ENCODE measurements at places on chromosomes 13 and 19.

DNA sequence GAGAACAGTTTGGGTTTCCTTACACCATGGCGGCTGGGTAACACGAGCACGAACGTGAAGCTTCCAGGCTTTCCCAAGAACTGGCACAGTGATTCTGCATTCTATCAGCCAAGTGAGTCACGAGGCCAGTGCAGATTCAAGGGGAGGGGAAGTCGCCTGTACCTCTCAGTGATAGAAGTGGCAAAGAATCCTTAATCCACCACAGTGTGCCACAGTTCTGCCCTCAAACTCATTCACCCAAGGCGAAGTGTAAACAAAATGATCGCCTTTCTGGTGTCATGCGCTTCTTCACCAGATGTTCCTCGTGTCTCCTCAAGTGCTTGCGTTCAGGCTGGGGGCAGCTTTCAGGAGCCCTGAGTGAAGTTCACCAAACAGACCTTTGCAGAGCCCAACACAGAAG lies 24.9 kb upstream of the AMER2 start:
- no peak for DNase-seq

- DNase-seq, result no peak
Measured at GRCh38 chr13:44300895-44301638, 72.6 kb upstream of the SERP2 start.

GRCh38 chr13:94459116-94459515 lies 20.4 kb downstream of the DCT start:
- DNase-seq, result no peak

DNA sequence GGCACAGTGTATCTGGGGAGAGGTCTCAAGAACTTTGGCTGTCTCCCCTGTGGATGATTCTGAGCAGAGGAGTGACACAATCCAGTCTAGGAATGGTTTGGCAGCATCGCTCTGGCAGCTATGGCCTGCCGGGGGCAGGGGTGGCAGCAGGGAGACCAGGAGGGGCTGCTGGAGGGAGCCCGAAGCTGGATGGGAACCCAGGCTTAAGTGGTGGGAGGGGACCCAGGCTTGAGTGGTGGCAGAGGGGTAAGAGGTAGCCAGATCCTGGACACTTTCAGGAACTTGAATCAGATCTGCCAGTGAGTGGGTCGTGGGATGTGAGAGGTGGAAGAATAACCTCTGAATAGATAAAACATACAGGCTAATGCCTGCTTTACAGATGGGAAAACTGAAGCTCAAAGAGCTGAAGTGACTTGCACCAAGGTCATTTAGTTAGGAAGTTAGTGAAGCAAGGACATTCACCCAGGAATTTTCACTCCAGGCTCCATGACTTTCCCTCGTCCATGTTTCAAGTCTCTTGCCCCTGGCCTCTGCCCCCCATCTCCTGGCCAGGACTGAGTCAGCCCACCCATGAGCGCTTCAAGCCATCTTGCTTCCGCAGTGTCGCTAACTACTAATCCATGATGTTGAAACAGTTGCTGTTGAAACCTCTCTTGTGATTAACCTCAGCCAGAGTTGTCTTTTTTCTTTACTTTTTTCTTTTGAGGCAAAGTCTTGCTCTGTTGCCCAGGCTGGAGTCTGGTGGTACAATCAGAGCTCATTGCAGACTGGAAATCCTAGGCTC lies 29.9 kb upstream of the C1QTNF9 start:
- no peak for DNase-seq

DNA sequence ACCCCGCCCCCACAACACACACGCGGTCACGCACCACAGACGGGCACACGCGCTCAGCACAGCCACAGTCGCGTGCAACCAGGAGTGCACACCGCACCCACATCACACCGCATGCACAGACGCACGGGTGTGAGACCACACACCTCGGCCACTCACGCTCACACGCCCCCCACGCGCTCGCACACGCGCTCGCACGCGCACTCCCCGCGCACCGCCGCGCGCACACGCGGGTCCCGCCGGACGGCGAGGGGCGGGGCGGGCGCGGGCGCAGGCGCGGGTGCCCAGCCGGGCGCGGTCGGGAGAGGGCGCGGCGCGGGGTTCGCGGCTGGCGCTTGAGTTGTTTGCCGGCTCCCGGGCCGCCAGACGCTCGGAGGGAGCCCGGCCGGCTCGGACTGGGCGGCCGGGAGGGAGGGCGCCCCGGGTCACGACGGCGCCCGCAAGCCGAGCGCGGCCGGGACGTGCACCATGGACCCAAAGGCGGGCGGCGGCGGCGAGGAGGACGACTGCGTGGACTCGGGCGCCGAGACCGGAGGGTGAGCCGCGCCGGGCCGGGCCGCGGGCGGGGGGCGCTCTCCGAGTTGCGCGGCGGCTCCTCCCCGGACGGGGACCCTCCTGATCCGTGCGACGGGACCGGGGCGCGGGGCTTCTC lies at the start of gene FAM124A:
TSS of gene FAM124A (plus strand) at position 362 of the 649 bp plus-strand sequence. CDS start at position 466, 104 bp downstream.
- peak; percentile 21 for DNase-seq

- no peak for DNase-seq
Measured at GRCh38 chr13:23430664-23431063, 2.8 kb downstream of the SACS start.

DNA sequence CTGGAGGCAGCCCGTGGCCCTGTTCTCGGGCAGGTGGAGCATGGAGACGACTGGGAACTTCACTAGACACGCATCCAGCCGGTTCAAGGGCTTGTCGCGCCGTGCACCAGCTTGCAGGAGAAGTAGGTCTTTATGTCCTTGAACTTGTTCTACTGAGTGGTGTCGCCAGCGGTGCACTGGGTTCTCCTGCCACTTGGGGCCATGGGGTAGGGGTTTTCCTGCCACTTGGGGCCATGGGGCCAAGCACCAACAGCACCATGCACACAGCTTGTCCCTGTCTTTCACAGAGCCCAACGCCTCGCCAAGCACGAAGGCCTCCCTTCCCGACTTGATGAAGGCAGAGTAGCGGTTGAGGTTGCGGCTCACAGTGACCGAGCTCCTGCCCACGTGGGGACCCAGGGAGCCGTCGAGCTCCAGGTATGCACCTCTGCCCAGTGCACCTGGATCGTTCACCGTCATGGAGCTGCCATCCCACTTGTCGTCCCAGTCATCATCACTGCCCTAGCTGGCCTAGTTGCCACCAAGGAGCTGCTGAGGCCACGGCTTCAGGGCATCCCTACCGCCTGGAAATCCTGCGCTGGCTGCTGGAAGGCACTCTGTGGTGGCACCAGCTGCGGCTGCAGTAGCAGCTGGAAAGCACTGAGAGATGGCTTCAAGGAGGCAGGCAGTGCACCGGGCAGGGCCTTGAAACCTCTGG lies 40.5 kb upstream of the TPM4 start:
- no peak for DNase-seq

DNA sequence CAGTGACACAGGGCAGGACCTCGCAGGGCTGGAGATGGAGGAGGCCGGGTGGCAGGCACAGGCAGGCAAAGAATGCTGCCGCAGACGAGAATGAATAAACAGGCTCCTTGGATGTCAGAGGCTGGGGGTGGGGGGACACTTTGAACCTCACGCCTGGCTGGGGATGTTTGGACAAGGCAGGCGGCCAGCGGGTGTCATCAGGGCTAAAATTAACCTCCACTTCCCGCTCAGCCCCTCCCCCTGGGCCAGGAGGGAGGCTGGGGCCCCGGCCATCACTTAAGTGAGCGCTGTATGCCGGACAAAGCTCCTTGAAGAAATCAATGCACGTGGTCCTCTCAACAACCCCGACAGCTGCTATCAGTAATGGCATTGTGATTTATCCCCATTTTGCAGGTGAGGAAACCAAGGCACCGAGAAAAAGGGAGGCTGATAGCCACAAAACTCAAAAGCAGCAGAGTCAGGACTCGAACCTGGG lies 10.3 kb upstream of the FUT5 start:
- no peak for DNase-seq

GRCh38 chr19:9862938-9863337 lies 27.8 kb downstream of the PIN1 start:
- DNase-seq, result no peak

DNA sequence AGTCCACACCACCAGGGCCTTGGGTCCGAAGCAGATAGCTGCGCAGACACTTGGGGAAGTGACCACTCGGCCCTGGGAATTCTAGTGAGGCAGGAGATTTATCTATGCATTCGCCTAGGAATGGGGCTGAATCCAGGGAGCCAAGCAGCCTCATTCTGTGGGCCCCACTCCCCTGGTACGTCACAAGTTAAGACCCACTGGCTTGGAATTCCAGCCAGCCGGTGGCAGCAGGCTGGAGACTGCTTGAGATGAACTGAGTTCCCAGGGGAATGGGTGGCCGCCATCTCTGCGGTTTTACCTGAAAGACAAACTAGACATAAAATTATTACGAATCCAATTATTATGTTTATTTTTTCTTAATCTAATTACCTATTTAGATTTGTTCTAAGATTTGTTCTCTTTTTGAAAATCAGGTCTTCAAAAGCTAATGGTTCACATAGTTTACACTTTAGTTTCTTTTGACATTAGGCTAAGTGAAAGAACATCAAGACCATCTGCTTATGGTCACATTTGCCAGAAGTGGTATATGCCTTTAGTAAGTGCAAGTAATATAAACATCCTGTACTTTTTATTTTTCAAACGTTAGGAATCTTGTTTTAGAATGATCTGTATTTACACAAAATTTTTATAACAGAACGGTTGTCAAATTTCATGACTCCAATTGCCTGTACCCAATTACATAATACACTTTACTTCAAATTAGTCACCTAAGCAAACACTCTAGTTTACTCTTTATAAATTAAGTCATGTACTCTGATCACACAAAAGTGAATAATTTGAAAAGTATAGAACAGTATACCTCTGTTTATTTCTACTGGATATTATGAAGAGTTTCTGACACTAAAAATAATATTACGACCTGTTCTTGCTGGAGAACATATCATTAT lies 74.4 kb downstream of the SLITRK6 start:
- DNase-seq, result no peak

DNA sequence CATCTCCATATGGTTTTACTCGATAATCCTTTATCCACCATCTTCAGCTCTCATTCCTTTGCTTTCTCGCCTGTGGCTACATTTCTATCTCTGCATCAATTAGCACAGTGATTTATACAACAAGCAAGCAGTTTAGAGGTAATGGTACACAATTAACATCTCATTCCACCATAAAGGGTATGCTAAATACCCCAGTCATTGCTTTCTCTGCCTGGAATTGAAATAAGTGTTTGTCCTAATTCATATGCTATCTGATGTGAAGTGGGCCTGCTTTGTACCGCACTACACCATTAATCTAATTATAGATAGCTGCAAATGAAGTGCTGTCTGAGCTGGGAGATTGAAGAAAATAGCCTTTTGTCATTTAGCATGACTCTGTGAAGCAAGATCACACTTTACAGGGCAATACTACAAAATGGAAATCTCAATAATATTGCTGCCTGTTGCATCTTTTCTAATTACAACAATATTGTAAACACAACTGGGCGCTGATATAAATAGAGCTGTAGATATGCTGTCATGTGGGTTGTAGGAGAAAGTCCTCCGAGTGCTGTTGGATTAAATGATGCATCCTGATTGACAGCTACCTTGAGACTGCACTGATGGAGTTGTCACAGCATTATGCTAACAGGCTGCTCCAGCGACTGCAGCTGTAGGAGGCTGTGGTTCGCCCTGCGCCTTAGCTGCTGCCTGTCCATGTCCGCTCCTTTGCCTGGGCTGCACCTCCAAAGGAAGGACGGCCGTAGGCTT lies 78.2 kb downstream of the GGACT start:
- DNase-seq, result no peak

GRCh38 chr19:17576758-17577456 lies 21.5 kb downstream of the COLGALT1 start:
- DNase-seq, result no peak

DNA sequence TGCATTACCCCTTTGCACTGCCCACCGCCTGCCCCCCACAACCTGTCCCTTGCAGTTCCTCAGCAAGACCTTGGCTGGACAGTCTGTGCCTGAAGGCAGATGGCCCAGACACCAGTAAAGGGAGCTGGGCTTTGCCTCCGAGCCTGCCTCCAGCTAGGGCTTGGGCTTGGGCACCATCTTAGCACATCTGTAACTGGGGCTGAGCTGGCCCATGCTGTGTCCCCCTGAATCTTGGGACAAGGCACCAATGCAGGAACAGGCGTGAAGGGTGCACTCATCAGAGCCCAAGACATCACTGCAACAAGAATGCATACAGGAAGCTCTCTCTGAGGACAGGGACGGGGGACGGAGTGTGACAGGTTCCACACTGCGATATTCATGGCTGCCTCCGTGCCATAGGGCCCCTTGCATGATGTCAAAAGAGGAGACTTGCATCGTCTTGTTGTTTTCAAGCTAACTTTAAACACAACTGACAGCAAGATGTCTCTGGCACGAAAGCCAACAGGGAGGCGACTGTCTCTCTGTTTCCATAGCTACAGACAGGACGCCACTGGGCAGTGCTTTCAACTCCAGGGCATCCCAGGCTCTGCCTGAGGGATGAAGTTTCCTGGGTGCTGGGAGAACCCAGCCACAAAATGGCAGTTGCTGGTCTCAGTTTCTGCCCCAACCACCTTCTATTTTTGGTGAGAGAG lies 8.7 kb upstream of the CHST8 start:
- DNase-seq, result no peak

DNA sequence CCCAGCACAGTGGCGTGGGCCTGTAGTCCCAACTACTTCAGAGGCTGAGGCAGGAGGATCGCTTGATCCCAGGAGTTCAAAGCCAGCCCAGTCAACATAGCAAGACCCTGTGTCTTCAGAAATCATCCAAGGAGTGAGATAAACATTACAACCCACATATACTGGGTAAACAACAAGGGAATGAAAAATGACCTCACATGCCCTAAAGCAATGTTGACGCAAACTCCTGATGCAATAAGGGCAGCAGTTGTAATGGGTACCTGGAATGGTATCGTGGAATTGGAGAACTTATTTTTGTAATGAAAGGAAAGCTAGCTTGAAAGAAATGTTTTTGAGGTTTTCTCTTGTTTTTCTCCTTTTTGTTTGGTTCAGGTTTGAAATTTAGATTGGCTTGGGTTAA lies 24.5 kb upstream of the LGALS16 start:
- no peak for DNase-seq

DNA sequence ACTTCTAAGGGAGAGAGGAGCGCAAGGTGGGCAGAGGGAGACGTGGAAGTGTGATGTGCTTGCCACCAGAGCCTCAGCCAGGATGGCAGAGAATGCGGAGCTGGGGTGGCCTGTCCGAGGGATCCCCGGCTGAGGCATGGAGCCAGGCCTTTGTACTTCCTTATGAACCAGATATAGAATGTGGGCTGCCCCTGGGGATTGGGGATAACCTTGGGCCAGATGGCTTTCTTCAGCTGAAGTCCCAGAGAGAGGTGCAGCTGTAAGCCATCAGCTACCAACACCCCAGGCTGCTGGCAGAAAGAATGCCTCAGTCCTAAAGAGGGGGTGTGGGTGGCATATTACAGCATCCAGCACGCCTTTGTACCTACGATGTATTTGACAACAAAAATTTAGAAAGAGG lies 25.5 kb upstream of the FBXO17 start:
- DNase-seq, result no peak

DNA sequence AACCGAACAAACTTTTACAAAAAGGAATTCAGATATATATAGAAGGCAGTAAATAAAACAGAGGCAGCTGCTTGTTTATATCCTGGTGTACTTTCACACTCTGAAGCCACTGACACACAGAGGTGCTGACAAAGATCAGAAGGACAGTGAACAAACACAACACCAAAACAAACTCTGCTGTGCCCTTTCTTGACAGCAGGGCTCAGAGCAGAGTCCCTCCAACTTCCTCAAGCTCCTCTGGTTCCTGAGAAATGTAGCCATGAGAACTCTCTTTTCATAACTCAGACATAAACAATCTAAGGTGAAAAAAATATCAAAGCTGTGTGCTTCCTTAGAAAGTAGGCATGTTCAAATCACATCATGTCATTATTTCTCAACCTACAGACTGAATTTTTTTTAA lies 1052.8 kb upstream of the SPRY2 start:
- DNase-seq, result no peak

All from activated CD8-positive, alpha-beta memory T cell treated with anti-CD3 and anti-CD28 coated beads, Interleukin-2, amount 50 U/mL, for 4 hours (primary cell).